Stimulated activated CD4-positive, alpha-beta T cell treated with anti-CD3 and anti-CD28 coated beads, TNF-alpha, amount 100 ng/mL, for 1 hour (primary cell): ENCODE measurements at places on chromosomes 12 and 14.
A peak's percentile ranks its signal among the peaks of the same experiment; 100 is the strongest.

- DNase-seq: no peak
Measured at GRCh38 chr12:101066489-101066888, 143.5 kb downstream of the SLC5A8 start.

- no peak for DNase-seq
Measured at GRCh38 chr12:115588131-115588530, 689.4 kb downstream of the MED13L start.

DNA sequence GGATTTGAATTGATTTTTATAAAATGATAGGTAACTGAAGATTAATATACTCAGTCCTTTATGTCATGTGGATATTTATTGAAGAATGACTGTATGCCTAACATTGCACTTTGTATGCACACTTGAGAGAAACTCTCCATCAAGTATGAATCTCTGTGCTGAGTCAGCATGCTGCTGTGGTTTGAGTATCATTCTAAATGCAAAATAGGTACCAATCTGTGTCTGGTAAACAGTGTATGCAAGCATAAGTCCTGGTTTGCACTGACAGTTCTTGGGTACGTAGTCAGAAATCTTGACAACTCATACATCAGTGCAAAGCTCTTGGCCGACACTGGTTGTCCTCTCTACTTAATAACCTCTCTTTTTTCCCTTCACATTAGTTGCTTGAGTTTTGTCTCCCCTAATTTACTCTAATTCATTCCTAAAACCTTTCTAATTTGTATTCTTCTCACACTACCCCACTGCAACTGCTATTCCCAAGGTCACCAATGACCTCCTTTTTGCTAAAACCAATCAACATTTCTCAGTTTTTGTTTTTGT is 21.8 kb downstream of the MGAT4C start:
- no peak for DNase-seq

DNA sequence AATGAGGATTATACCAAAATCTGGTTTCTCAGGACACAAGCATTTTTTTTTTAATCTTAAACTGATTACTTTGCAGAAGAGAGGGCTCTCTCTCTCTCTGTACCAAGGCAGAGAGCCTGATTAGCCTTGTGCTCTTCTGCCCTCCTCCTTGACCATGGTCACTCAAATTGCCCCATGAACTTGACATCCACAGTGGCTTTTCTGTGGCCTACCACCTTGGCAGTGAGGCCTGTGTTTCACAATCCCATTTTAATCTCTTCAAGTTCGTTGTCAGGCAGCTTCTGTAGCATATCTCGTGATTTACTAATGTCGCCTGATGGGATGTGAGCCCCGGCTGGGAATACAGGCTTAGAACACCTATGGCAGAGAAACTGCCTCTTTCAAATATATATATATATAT is 30.7 kb upstream of the PWP1 start:
- no peak for DNase-seq

DNA sequence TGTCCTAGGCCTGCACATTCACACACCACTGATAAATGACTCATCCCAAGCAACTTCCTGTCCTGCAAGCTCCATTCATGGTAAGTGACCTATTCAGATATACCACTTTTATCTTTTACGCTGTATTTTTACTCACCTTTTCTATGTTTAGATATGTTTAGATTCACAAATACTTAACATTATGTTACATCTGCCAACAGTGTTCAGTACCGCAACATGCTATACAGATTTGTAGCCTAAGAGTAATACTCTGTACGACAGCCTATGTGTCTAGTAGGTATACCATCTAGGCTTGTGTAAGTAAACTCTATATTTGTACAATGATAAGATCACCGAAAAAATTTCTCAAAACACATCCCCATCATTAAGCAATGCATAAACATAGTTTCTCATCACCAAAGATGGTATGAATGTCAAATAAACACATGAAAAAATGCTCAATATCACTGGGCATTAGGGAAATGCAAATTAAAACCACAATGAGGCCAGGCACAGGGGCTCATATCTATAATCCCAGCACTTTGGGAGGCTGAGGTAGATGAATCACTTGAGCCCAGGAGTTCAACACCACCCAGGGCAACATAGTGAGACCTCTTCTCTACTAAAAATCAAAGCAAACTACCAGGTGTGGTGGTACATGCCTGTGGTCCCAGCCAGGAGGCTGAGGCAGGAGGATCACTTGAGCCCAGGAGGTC is 20.7 kb downstream of the ATXN2 start:
- no peak for DNase-seq

GRCh38 chr14:99513183-99513694 is 32.0 kb downstream of the CCNK start:
- DNase-seq: no peak

DNA sequence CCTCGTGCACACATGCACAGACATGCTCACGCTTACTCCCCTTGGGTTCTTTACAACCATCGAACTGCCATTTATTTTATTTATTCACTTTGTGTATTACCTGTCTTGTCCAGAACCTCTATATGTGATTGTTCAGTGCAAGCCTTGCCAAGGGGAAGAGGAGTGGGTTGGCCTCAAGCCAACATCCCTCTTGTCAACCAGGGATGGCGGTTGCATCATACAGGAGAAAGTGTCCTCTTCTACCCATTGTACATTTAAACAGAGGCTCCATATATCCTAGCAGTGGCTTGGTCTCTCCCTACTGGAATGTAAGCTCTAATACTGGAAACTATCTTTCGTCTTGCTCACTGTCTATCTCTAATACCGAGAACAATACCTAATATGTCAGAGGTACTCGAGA is 108.4 kb downstream of the C12orf42 start:
- no peak for DNase-seq

GRCh38 chr14:95943699-95944098 is 67.1 kb downstream of the TUNAR start:
- no peak for DNase-seq

DNA sequence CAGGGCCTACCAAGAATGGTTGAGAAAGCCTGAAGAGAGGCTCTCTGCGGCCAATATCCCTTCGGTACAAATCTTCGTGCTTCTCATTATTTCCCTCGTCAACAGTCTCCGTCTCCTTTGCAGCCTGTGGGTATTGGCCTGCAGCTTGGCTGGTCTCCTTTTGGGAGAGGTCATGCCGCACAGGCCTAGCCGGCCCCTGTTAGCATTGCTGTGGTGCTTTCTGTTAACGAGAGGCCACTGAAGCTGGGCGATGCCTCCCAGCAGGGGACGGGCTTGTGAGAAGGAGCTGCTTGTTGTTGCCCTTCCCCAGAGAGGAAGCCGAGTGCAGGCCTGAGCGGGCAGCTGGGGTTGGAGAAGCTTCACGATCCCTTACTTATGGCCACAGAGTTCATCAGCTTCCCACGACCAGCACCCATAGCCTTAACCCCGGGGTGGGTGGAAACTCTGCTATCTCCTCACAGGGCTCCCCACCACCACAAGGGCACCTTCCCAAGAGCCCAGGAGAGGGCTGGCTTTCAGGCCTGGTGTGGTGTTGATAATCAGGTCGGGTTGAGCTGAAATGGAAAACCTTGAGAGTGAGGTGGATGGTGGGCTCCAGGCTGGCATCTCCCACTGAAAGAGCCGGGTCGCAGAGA is 228.6 kb downstream of the ZFP36L1 start:
- DNase-seq: no peak

GRCh38 chr12:2325519-2325918 is 272.7 kb downstream of the CACNA1C start:
- no peak for DNase-seq

DNA sequence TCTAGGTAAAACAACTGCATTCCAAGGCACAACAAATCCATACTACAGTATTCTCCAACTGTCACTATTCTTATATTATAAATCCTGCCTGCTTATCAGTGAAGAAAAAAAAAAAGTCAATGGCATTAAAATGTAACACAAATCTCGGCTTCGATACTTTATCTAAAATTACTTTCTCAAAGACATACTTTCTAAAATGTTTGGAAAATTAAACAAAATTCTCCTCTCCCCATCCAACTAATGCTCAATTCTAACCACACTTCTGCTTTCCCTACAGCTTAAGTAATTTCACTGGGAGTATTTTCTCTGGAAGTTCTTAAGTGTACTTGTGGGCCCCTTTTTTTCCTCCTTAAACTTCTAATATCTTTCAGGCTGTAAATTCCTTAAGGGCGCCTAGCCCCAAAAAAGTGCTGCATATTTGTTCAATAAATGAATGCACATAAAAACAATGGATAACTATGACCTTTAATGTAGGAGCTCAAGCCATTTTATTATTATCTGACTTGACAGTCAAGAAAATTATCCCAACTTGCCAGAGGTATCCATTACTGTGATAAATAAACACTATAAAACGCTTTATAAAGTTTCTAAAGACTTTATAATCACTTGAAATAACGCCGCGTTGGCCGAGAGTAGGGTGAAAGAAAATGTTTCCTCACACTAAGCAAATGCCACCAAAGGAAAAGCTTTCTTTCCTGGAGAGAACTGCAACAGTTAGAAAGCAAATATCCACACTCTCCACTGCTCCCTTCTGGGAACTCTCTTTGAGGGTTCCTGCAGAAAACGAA is 977 bp downstream of the HEATR5A start:
- no peak for DNase-seq

- DNase-seq: no peak
Measured at GRCh38 chr12:24244231-24244630, 294.8 kb upstream of the SOX5 start.

- DNase-seq: no peak
Measured at GRCh38 chr12:55676707-55677106, 31.0 kb downstream of the ITGA7 start.

DNA sequence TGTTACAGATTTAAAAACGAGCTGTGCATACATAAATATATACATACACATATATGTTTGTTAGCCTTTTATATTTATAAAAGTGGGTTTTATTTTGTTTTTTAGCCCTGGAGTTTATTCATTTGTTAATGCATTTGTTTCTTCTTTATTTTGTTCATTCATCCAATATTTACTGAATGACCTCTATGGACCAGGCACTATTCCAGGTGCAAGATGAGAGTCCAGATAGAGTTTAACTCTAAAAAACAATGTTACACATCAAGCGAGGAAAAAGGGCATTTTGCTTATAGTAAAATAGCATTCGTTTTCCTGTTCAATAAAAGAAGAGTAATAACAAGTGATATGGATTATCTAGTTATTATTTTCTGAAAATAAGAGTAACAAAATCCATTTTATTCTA is 14.2 kb downstream of the ACSS3 start:
- no peak for DNase-seq

DNA sequence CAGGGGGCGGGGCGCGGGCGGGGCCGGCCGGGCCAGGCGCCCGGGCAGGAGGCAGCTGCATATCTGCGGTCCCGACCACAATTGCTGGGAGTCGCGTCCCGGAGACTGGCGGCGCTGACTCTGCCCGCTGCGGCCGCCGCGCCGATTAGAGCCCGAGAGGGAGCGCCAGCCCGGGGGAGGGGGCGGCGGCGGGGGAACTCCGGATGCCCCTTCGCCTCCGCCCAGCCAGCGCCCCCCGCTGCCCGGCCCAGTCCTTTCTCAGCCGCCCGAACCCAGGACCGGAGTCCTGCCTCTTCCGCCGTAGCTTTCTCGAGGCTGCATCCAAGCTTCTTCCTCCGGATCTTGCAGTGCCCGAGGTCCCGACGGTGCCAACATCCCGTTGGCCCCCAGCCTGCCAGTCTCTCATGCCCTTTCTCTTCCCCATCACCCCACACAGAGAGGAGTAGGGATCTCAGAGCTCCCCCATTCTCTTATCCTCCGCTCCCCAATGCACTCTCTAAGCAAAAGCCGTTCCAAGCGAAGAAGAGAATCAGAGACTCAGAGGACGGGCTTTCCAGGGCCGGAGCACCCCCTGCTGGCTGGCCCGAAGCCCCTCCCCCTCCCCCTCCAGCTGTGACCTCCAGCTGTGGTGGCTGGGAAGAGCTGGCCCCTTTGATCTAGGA is 8.8 kb upstream of the SP7 start:
- peak; percentile 68 for DNase-seq

- DNase-seq: no peak
Measured at GRCh38 chr14:22052795-22053194, 379.2 kb upstream of the OR4E1 start.

DNA sequence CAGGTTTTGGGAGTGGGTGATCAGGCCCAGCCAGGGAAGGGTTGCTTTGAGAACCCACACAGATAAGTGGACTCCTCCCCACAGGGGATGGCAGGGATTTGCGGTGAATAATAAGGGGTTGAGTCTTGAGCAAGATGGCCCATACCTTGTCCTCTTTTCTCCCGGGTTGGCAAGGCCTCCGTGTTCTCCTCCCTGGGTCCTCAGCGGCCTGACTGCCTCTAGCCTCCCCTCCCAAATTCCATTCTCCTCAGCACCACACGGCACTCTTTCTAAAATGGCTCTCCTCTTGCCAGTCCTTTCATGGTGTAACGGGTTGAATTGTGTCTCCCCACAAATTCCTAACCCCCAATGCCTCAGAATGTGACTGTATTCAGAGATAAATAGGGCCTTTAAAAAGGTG is 70.0 kb downstream of the CHST11 start:
- DNase-seq: no peak

DNA sequence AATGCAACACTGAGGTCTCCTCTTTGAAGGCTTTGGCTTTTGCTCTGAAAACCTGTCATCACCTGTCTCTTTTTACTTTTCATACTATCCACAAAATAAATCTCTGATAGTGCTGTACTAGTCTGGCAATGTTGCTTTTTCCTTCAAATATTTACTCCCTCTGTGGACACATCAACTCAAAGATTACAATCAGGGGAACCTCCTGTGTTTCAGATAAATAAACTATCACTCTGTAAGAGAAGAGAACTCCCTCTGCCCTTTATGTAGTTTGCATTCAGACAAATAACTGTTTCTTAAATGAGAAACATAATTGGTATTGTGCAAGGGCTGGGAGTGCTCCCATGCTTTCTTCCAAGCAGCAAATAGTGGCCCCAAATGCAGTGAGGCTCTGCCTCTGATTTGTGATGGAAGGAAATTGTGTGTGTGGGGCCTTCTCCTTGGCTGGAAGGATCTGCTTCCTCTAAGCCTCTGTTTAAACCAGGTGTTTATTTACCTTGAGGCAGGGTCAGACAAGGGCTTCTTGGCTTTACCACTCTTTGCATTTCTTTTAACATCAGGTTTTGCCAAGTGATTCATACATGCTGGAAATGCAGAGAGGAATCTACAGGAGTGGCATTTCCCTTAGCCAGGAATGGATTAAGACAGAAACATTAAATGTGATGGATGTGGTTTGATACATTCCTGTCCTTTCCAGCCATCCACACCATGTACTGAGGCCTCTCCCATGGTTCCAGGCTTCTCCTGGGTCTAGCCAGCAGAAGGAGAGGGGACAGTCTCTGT is 69.0 kb downstream of the AKAP6 start:
- no peak for DNase-seq

DNA sequence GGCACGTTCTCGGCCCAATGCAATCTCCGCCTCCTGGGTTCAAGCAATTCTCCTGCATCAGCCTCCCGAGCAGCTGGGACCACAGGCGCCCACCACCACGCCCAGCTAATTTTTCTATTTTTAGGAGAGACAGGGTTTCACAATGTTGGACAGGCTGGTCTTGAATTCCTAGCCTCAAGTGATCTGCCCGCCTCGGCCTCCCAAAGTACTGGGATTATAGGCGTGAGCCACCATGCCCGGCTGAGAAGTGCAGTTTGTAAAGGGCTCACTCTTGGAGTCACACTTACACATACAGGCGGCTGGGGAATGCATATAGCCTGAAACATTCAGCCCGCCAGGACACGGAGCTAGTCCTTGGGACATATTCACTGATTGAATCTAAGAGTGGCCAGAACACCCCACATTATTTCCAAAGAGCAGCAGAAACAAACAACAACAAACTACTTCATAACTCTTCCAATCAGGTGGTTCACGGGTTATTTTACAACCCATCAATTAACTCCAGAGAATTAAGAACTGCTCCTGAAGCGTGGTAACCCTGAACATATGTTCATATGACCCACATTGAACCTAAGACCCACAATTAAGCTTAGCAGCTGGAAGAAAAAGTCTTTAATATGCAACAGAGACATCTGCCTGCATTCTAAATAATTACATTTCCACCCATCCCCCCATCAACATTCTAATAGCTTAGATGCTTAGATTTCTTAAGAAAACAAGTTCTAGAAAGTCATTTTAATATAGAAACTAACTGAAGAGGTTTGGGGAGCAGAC is 49.2 kb downstream of the SSH1 start:
- no peak for DNase-seq
